ENCODE measurements at places on chromosomes 3 and 15. TPM values are rescaled to one million over a fixed set of nuclear protein-coding genes. Genes with fewer than 3 reads are reported as not detected.

GRCh38 chr3:108887777-108888176 is 65.2 kb downstream of the TRAT1 start:
- no peaks in the 10 kb centered on the region for H3K27me3 ChIP-seq
- no peak overlapping the region for H3K27ac ChIP-seq
- DNase-seq, result no peak

DNA sequence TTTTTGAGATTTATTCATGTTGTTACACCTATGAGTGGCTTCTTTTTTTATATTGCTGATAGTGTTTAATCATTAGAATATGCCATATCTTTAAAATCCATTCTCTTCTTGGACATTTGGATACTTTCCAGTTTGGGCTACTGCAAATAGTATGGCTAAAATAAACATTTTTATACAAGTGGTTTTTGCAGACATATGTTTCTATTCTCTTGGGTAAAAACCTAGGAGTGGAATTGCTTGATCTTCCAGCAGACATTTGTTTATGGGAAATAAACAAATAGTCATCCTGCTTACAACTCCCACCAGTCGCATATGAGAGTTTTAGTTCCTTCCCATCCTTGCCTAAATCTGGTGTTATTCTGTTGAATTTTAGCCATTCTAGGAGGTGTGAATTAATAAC is 193.1 kb downstream of the ALCAM start:
- DNase-seq, result no peak
- H3K27ac ChIP-seq, result no peak overlapping the region
- H3K36me3 ChIP-seq, result no peaks in the 10 kb centered on the region
- H3K27me3 ChIP-seq, result no peaks in the 10 kb centered on the region
- H3K4me3 ChIP-seq, result no peak overlapping the region

- no peak overlapping the region for H3K27ac ChIP-seq
- no peaks in the 10 kb centered on the region for H3K36me3 ChIP-seq
- H3K4me3 ChIP-seq, result no peak overlapping the region
- no peaks in the 10 kb centered on the region for H3K4me1 ChIP-seq
- no peaks in the 10 kb centered on the region for H3K27me3 ChIP-seq
These were observed 743.7 kb upstream of the EPHA6 start for GRCh38 chr3:96070678-96071077.

NKIRAS1 gene
- 4.6 TPM for total RNA-seq

CHMP2B gene
- 15.5 TPM for total RNA-seq

DNA sequence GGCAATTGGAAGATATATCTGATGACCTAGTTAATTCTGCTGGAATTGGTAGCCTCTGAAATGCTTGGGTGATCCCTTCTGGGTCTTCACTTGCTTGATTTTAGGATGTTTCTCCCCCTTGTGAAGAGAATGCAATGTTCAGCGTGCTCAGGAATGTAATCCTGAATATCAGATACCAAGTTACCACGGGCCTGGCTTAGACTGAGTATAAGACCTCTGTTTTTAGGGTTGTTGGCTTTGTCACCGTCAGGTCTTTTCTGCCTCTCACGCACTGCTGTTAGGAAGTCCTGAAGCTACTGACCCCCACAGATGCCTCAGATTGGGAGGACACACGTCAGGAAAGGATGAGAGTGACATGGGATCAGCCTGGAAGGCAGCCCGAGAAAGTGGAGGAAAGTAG is 198.5 kb downstream of the CDIN1 start:
- no peak overlapping the region for H3K27ac ChIP-seq
- H3K27me3 ChIP-seq, result no peaks in the 10 kb centered on the region
- H3K4me3 ChIP-seq, result no peak overlapping the region
- peaks cover 2% of the 10 kb centered on the region for H3K4me1 ChIP-seq
- H3K36me3 ChIP-seq, result no peaks in the 10 kb centered on the region
- no peak for DNase-seq

GRCh38 chr3:163056874-163057497 is 1560.4 kb downstream of the OTOL1 start:
- no peaks in the 10 kb centered on the region for H3K36me3 ChIP-seq
- H3K27ac ChIP-seq, result no peak overlapping the region
- DNase-seq, result no peak
- H3K4me1 ChIP-seq, result no peaks in the 10 kb centered on the region

DNA sequence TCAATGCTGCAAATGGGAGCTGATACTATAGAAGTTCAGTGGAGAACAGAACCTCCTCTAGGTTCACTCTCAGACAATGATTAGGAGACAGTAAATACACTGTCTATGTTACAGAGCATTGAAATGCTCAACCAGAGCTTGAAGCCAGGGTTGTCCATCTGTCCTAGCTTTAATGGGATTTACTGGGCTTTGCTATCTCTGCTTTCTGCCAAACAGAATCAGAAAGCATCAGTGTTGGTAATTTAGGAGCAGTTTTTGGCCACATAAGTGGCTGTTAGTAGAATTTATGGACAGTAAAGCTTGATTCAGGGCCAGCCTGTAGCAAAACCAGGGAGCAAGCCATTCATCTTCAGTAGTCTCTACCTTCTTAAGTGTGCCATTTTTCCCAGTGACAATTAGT is 396.3 kb downstream of the LSAMP start:
- H3K27ac ChIP-seq, result no peak overlapping the region
- H3K27me3 ChIP-seq, result peaks cover 3% of the 10 kb centered on the region
- no peaks in the 10 kb centered on the region for H3K4me1 ChIP-seq
- DNase-seq, result no peak

DNA sequence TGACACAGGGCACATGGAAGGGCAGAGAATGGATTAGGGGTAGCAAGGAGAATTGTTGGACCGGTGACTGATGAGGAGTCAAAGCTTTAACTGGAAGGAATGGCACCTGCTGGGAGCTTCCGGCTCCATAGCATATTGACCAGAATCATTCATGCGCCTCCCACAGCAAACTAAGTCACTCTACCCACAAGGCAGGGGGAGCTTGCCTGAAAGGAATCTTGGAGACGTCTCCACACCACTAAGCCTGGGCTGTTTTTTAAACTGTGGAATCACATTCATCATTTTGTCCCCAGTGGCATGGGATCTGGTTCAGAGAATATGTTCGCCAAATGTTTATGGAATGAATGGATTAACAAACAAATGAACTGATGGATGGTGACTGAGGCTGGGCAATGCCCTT is 57.0 kb upstream of the ITGA11 start:
- no peaks in the 10 kb centered on the region for H3K4me1 ChIP-seq
- H3K4me3 ChIP-seq, result no peak overlapping the region
- H3K27ac ChIP-seq, result no peak overlapping the region
- no peaks in the 10 kb centered on the region for H3K36me3 ChIP-seq

IL5RA gene
- 0.56 TPM for total RNA-seq

GOLGA8T gene
- total RNA-seq, result 0.08 TPM

GRCh38 chr3:55623786-55624185 is 136.7 kb upstream of the WNT5A start:
- no peaks in the 10 kb centered on the region for H3K27me3 ChIP-seq
- H3K4me1 ChIP-seq, result peaks cover 13% of the 10 kb centered on the region
- no peak for DNase-seq
- H3K36me3 ChIP-seq, result no peaks in the 10 kb centered on the region
- no peak overlapping the region for H3K4me3 ChIP-seq

TLR9 gene
- not detected for total RNA-seq

CDHR4 gene
- not detected for total RNA-seq

DNA sequence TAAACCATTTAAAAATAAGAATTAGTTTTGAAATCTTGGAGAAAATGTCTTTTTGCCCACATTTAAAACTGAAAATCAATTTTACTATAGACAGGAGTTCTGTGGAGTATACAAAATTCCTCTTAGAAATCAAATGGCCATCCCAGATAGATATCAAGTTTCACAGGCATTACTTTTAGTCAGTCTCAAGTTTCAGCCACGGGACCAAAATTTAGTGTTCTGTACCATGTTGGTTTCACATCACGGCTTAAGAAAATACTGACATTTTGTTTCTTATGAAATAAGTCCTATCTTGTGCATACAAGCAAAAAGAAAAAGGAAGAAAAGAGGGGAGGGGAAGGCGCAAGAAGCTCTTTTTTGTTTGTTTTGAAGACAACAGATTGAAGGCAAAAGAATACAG is 45.7 kb downstream of the EIF2AK4 start:
- H3K27me3 ChIP-seq, result no peaks in the 10 kb centered on the region
- H3K27ac ChIP-seq, result no peak overlapping the region
- no peak for DNase-seq
- H3K4me1 ChIP-seq, result peaks cover 11% of the 10 kb centered on the region

GRCh38 chr3:43369404-43370292 is 83.3 kb downstream of the SNRK start:
- H3K4me3 ChIP-seq, result no peak overlapping the region
- H3K27me3 ChIP-seq, result no peaks in the 10 kb centered on the region
- no peaks in the 10 kb centered on the region for H3K36me3 ChIP-seq
- H3K4me1 ChIP-seq, result no peaks in the 10 kb centered on the region
- DNase-seq, result no peak
- H3K27ac ChIP-seq, result no peak overlapping the region

DNA sequence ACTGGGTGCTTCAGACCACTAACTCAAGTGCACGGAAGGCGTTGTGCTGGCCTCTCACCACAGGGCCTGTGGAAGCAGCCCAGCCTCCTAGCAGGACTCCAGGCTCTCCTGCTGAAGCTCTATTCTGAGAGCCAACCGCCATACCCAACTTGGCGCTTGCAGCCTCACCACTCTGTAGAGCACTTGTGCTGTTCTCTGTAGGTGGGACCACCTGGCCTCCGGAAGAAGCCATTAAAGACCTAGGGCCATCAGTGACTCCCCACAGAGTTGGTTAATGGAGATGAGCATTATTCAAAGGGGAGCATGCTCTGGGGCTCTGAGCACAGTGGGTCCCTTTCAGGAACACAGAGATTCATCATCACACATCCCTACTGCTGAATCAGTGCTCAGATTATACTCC is 50.9 kb downstream of the C3orf85 start:
- no peak for DNase-seq
- no peak overlapping the region for H3K4me3 ChIP-seq
- no peaks in the 10 kb centered on the region for H3K4me1 ChIP-seq
- H3K36me3 ChIP-seq, result no peaks in the 10 kb centered on the region
- no peak overlapping the region for H3K27ac ChIP-seq
- H3K27me3 ChIP-seq, result no peaks in the 10 kb centered on the region

- no peak overlapping the region for H3K27ac ChIP-seq
- no peaks in the 10 kb centered on the region for H3K4me1 ChIP-seq
- no peak overlapping the region for H3K4me3 ChIP-seq
- no peaks in the 10 kb centered on the region for H3K27me3 ChIP-seq
These were observed 77.9 kb downstream of the RPN1 start for GRCh38 chr3:128572644-128573105.

GRCh38 chr3:24067483-24067882 is 122.4 kb downstream of the NR1D2 start:
- H3K4me3 ChIP-seq, result no peak overlapping the region
- H3K4me1 ChIP-seq, result no peaks in the 10 kb centered on the region
- H3K27ac ChIP-seq, result no peak overlapping the region
- no peaks in the 10 kb centered on the region for H3K27me3 ChIP-seq
- DNase-seq, result no peak
- H3K36me3 ChIP-seq, result no peaks in the 10 kb centered on the region

DNA sequence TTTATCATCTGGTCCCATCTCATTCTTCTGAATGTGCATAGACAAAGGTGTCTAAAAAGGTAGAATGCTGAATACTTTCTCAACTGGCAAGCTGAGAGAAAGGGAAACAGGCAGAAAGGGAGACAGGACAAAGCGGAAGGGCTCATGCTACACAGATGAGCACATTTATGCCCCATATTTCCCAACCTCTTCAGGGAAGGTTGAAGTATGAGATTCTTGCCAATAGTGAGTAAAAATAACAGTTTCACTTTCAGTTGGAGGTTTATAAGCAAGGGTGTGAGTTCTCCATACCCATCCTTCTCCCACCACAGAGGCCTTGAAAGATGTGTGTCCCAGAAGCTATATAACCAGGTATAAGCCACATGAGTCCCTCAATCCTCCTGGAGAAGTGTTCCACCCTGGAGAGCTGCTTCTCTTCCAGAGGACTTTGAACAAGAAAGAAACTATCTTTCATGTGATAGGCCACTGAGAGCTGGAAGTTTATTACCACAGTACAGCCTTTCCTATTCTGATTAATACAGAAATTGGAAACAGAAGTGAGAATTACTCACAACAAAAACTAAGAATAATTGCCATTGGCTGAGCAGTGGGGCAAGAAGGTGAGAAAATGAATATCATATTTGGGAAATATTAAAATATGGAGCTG is 709.4 kb upstream of the NR2F2 start:
- no peak for DNase-seq
- H3K36me3 ChIP-seq, result no peaks in the 10 kb centered on the region

- H3K27me3 ChIP-seq, result no peaks in the 10 kb centered on the region
- no peak within 1 kb of the TSS for H3K27ac ChIP-seq
- peaks cover 23% of the 10 kb centered on the region for H3K36me3 ChIP-seq
- H3K4me1 ChIP-seq, result no peaks in the 10 kb centered on the region
These were observed at the start of gene CXCR6 for GRCh38 chr3:45943207-45943846. Gene CXCR6, plus strand, starts transcription at chr3:45943464. Its CDS starts 3,018 bp downstream, at chr3:45946482.
